Inflammatory macrophage treated with lipopolysaccharide for 4 hours (primary cell): ENCODE measurements at places on chromosomes 2 and 18.

DNA sequence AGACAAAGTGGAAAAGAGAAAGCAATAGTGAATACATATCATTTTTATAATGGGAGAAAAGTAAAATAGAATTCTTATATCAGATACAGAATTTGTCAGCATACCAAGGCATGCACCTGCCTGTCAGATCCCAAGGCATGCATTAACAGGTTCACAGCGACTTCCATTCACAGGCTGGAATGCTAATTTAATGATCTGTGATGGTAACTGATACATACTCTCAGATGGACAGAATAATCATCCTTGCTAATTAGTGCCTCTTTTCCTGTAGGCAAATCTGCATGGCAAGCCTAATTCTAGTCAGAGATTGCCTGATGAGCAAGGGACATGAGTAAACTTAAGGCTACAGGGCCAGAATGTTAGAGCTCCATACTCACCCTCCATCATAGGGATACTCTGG, 76.1 kb downstream of the PRKRA start:
- DNase-seq = no peak

GRCh38 chr2:178233428-178233827, 39.1 kb downstream of the OSBPL6 start:
- DNase-seq = no peak

GRCh38 chr2:181916726-181917718, 25.5 kb downstream of the ITPRID2 start:
- peak; percentile 34 for DNase-seq

DNA sequence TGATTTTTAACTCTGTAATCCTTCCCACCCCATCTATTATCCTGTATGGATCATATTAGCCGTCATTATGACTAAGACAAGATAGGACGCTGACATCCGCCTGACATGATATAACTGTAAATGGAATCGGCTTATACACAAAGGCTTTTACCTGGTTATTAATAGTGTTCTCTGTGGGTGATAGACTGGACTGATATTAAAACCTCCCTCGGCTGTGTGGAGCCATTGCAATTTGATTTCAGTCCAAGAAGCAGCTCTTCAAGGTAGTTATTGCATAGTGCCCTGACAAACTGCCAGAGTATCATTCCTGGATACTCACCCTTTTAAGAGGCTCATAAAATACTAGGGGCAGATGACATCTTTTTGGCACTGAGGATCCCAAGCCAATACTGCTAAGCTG, 226.1 kb upstream of the HNRNPA3 start:
- DNase-seq = no peak

DNA sequence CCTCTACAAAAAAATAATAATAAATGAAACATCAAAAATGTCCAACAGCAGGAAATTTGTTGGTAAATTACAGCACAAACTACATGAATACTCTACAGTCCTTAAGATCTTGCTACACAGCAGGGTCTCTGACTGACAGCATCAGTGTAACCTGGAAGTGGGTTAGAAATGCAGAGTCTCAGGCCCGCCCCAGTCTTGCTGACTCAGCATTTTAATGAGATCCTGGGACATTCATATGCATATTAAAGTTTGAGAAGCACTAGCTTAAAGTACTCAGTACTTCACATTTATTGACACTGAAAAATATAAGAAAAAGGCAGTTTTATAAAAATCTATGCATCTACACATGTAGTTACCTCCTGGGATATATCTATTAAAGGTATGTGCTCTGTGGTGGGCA, 21.7 kb downstream of the ST3GAL5 start:
- DNase-seq = no peak

DNA sequence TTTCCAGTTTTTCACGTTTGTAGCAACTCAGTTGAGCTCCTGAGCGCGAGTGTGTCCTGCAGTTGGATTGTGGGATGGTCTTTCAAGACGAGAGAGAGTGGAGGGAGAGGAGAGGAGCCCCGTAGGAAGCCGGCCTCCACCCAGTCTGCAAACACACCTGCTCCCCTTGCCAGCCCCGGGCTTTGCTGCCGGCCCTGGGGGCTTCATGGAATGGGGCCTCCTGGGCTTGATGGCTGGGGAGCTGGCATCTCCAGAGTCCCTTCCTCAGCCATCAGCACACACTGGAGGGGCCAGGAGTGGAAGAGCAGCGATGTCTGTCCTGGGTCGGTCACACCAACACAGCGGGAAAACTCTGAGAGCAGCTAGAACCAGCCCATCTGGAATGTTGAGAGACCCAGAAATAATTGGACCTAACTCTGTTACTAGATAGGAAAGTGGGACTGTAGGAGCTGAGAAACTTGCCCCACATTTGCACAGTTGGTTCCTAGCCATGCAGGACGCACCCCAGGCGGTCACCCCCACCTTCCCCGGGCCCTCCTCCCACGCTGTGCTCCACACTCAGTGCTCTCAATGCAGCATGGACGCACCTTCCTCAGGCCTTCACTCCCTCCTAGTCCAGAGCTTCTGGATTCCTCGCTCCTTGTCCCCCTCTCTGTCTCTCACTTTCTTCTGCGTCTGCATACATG, 69.6 kb downstream of the PTGR3 start:
- no peak for DNase-seq

GRCh38 chr2:186755066-186755465, 61.2 kb downstream of the FAM171B start:
- DNase-seq = no peak

- DNase-seq = no peak
Measured at GRCh38 chr2:48254839-48255238, 275.1 kb upstream of the STON1 start.

DNA sequence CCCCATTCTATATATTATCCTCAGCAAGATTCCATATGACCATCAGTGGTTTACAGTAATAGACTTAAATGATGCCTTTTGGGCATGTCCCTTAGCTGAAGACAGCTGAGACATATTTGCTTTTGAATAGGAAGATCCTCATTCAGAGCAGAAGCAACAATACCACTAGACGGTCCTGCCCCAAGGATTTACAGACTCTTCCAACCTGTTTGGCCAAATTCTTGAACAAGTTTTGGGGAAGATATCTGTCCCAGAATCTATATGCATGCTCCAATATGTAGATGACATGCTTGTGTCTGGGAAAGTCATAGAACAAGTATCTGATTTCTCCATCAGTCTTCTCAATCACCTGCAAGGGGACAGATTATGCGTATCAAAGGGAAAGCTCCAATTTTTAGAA, 137.1 kb upstream of the RMP24 start:
- DNase-seq = peak; percentile 24

DNA sequence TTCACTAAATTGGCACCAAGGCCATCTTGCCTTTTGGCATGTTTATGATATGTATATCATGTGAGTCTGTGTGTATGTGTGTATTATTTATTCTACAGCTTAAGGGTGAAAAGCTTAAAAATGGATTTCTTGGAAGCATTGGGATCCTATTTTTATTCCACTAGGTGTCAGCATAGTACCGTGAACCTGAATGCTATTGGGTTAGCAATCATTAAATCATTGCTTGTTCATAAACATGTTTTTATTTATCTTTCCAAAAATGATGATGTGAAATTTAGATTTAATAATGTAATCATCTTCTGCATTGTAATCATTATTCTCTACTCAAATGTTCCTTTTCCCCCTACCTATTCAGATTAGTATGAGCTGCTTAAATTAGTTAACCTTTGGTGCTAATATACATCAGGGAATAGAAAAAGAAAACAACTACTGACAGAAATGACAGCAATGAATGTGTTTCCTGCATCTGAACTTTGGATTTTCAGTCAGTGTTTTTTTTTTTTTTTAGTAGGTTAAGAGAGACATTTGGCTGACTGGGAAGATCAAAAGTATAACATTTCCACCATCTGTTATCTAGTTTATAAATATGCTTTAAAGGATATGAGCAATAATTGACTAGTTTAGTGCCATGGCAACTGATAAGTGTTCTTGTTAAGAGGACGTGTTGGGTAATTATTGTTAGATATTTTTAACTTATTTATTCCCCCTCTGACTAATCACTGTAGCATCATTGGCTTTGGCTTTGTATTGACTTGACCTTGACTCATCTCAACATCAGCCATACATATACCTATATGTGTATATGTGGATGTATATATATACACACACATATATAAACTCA, 14.1 kb upstream of the ZSWIM2 start:
- DNase-seq = peak; percentile 40

DNA sequence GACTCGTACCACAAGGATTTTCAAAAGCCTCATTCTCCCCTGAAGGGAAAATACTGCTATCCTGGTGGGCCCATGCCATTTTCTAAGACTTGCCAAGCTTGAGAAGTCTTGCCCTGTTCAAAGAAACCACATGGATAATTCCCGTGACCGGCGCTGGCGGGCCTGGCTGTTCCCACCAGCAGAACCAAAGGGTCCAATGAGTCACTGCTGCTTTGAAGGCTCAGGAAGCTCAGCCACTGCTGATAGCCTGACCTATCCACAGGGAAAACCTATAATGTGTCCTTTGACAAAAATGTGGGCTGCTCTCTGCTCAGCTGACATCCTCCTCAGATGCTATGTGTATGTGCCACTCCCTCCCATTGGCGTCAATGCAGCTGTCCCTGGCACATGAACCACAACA, 137.9 kb upstream of the RAB12 start:
- DNase-seq = no peak

- DNase-seq = no peak
Measured at GRCh38 chr2:221485503-221485870, 86.6 kb downstream of the EPHA4 start.

DNA sequence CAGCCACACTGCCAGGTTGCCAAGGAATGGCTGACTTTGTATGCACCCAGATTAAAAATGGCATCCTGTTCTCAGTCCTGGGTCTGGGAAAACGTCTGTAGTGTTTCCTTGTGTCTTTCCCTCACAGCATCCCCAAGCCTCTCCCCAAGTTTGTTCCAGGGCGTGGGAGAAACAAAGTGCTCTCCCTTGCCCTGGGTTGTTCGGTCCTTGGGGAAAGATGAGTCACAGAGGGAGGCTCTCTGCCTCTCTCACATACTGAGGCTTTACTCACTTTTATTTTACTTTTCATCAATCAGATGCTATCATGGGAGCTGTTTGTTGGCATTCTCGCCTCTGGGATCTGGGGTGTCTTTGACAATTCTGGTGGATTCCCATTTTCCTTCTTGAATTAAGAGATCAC, 492.3 kb downstream of the XIRP2 start:
- no peak for DNase-seq

DNA sequence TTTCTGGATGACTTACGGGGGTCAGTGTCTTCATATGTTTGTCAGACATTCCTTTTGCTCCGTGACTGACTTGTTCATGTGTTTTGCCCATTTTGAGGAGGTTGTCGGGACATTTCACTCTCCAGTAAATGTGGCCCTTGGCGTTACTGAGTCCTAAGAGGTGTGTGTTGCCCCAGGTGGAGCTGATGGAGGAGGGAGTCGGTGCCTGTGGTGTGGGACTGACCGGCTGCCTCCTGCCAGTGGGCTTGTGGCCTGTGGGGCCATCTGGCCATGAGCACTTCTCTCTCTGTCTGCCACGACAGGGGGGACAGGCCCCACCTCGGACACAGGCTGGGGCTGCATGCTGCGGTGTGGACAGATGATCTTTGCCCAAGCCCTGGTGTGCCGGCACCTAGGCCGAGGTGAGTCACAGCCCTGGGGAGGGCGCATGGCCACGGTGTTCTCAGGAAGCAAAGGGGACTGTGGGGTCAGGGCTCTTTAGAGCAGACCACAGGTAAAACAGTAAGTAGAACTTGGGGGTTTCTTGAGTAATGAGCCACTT, 15.8 kb downstream of the ATG4B start:
- no peak for DNase-seq

- DNase-seq = no peak
Measured at GRCh38 chr18:54981076-54981475, 21.8 kb upstream of the CCDC68 start.

DNA sequence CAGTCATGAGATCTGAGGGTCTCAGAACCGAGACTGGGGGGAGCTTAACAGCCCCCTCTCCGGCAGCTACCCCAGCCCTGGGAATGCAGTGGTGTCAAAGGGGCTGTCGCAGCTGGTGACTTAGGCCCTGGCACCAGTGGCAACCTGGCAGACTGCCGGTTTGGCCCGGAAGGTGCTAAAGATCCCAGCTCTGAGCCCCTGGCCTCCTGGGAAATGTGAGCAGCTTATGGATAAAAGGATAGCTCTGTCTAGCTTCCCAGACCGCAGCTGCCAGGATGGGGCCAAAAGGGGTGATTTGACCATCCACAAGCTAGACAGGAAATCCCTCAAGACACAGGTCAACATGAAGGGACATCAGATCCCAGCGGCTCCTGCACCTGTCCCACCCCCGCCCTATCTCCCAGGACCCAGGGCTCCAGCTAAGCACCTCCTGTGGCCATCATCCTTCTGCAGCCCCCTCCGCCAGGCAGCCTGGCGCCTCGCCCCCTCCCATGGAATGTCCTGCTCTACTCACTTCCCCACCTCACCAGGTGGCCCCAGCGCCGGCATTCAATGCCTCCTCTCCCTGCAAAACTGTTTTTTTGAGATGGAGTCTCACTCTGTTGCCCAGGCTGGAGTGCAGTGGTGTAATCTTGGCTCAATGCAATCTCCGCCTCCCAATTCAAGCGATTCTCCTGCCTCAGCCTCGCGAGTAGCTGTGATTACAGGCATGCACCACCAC, 33.2 kb upstream of the EFHD1 start:
- no peak for DNase-seq

- peak; percentile 97 for DNase-seq
Measured at GRCh38 chr2:85886590-85886989, 2.2 kb downstream of the ST3GAL5 start.

DNA sequence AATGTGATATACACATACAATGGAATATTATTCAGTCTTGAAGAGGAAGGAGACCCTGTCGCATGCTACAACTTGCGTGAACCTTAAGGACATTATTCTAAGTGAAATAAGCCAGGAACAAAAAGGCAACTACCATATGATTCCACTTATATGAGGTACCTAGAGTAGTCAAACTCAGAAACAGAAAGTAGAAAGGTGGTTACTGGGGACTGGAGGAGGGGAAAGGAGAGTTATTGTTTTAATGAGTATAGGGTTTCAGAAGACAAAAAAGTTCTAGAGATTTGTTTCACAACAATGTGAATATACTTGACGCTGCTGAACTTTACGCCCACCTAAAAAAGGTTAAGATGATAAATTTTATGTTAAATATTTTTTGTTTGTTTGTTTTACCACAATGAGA, 47.0 kb downstream of the CXCR4 start:
- DNase-seq = no peak

GRCh38 chr18:30687501-30687900, 355.0 kb downstream of the DSC3 start:
- no peak for DNase-seq

DNA sequence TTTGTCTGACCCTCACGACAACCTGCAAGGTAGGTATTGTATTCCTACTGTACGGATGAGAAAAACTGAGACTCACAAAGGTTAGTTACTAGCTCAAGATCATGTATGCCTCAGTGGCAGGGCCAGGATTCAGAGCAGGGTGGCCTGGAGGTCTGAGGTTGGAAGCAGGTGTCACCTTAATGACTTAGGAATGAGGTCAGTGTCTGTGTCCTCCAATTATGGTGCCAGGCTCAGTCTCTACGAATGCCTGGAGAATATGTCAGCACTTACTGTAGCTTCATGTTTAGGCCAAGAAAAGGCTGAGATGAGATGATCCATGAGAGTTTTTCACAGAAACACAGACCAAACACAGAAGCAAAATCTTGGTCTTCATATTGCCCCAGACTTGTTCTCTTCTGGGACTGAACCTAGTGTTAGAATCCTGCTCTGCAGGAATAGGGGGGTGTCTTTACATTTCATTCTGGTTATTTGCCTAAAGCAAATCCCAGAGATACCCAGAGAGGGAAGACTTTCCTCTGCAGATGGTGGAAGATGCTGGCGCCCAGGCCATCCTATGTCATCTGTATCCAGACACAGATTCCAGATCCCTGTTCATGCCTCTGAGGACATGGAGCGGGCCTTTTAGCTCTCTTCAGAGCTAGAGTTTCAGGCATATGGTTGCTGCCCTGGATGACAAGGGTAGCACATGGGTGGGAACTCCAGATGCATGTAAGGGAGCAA, 16.3 kb upstream of the RAB10 start:
- no peak for DNase-seq
